ENCODE measurements at places on chromosomes 4 and X.

DNA sequence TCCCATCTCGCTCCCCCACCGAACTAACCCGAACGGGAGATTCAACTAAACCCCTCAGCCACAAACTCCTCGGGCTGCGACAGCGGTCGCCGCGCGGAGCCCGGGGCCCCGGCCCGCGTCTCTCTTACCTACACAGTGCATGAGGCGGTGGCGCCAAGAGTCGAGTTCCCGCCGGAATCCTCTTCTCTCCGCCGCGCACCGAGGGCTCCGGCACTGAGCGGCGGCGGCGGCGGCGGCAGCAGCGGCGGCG, 160 bp downstream of the LCORL start:
- DNase-seq = no peak

GRCh38 chr4:47651231-47651630, 166.2 kb downstream of the ATP10D start:
- no peak for DNase-seq

- DNase-seq = no peak
These were observed 42.4 kb downstream of the N4BP2 start for GRCh38 chr4:40099010-40099409.

DNA sequence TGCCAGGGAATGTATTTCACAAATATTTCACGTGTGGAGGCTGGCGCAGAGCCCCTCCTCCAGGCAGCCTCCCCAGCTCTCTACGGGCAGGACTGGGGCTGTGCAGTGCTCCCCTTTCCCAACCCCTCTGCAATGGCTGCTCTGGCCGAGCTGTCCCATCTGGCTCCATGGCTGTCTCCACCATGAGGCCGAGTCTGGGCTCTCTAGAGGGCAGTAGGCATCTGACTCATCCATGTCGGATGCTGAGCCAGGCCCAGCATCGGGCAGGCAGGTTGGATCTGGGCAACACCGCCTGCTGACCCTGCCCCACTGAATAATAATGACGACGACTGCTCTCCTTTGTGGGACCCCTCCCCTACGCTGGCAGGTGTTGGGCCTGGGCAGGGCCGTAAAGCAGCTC, 11.0 kb upstream of the SH3TC1 start:
- DNase-seq = no peak
